Fibroblast of skin of right quadriceps (primary cell): ENCODE measurements at places on chromosomes 1 and 21.

DNA sequence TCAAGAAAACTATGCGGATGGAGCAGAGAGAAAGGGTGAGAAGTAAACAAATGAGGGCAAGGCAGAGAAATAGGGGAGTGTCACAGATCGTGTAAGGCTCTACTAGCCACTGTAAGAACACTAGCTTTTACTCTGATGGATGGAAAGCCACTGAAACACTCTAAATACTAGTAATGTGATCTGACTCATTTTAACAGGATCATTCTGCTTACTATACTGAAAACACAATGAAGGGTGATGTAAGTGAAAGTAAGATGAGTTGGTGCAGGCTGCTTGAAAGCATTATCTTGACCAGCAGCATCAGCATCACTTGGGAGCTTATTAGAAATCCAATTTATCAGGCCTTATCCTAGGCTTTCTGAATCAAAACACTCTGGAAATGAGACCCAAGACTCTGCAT, 32.7 kb downstream of the TUT4 start:
- DNase-seq, result peak; percentile 47

- DNase-seq, result peak; percentile 52
These were observed 17.6 kb downstream of the FCRL4 start for GRCh38 chr1:157580179-157580827.

DNA sequence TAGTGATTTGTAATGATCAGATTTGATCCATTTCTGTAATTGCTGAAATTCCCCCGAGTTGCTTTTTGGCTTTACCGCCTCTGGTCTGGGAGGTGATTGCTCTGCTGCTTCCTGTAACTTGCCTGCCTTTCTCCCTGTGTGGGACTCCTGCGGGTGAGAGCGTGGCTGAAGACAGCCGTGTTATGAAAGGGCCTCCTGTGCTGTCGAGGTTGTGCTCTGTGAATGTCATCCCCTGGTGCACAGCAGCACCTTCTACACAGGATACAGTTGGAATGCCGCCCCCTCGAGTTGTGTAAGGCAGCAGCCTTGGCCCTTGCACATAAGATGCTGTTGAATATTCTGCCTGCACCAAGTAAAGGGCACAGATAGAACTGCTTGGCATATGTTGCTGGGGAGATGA, 5.9 kb downstream of the SOD1 start:
- DNase-seq, result no peak

DNA sequence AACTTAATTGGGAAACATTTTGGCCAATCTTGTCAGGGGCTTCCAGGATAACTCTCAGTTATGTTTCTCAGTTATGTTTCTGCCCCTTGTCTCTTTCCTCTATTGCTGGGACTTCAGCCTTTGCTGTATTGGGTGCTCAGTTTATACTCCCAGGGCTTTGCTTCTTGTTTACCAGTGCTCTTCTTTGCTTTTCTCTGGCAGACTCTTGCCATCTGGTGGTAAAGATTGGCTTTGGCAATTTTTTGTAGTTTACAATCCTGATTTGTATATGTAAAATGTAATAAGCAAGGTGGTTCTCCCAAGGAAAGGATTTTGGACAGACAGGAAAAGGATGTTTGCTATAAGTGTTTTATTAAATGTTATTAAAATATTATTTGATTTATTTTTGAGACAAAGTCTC, 37.9 kb downstream of the FABP3 start:
- peak; percentile 31 for DNase-seq

DNA sequence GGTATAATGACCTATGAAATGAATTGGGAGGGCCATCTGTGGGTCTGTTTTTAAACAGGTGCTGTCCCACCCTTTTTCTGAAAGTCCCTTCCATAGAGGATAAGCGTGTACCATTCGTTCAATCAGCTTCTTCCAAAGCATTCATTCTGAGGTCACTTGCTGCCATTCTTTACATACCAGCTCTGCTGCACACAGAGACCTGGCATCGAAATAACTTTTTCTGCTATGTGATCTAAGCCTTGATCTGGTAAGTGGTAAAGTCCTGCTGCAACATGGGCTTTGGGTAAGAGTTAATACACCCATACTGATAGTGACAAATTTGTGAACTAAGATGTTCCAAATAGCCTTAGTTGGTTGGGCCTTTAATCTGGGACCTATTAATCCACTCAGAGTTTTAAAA, 38.9 kb downstream of the DR1 start:
- no peak for DNase-seq

- no peak for DNase-seq
These were observed 34.7 kb downstream of the UBE2G2 start for GRCh38 chr21:44766818-44767354.

DNA sequence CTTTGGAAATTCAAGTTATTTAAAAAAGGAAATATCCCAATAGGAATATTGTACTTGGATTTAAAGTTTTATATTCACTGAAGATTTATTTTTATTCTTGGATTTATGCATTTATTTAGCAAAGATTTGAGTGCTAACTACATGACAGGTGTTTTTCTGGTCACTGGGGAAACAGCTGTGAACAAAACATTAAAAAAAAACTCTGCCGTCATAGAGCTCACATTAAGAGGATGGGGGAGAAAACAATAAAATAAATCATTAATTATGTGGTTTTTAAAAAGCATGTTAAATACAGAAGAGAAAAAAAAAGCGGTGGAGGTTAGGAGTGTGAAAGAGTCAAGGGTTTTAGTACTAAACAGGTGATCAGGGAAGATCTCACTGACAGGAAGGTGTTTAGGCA, 149.9 kb downstream of the GALNT2 start:
- DNase-seq, result no peak

GRCh38 chr1:64361974-64362373, 108.0 kb upstream of the CACHD1 start:
- no peak for DNase-seq

DNA sequence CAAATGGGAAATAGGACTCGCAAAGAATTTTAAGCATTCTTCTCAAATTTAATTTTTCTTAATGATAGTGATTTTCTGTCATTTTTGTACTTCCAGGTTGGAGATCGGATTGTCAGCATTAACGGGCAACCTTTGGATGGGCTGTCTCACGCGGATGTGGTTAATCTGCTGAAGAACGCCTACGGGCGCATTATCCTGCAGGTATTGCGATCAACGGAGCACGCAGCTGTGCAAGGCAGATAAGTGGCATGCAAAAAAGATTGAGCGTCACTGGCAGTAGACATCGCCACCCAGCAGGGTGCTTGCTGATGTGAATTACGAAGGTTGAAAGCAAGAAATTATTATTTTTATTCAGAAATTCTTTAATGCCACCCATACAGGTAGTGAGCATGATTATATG, 65.9 kb upstream of the L1TD1 start:
- DNase-seq, result no peak

DNA sequence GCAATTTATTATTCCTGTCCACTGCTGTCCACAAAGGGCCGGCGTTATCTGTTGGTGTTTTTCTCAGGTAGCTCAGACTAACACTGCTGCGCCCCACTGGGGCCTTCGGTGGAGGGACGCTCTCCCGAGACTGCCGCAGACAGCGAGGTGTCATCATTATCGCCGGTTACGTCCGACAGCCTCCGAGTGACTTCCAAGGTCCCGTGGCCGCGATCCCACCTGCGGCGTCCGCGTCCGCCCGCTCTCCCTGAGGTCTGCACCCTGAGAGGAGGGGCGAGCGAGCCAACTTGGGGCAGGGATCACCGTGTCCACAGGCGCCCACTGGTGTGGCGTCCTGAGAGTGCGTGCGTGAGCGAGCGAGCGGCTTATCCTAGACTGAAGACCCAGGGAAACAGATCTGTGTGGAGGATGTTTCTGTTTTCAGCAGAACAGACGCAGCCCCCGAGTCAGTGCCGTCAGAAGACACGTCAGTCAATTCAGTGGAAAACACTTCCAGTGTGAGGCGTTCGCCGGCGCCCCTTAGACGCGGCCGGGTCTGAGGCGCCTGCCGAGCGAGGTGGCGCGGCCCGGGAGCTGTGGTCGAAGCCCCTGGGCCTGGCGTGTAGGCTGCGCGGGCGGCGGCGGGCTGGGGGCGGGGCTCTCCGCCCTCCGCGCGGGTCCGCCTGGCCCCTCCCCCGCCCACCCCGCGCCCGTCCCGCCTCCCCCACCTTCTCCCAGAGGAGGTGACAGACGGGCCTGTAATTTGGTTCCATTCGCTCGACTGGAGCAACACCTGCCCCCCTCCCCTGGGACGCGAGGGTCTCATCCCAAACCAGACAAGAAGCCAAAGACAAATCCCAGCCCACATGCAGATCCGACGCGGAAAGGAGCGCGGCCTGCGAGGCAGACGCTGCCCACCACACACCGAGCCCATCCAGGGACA, 12.6 kb downstream of the NHLH2 start:
- peak; percentile 22 for DNase-seq

- DNase-seq, result no peak
These were observed 205.0 kb downstream of the TOMM20 start for GRCh38 chr1:234923626-234924025.

DNA sequence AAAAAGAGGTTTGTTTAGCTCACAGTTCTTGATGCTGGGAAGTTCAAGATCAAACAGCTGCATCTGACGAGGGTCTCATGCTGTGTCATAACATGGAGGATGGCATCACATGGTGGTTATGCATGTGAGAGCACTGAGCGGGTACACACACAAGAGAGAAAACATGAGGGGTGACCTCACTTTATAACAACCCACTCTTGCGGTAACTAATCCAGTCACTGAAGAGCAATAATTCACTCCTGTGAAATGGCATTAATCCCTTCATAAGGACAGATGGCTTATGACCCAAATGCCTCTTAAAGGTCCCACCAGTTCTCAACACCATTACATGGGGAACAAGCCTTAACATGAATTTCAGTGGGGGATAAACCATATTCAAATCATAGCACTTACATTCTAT, 23.2 kb upstream of the CHIT1 start:
- no peak for DNase-seq

DNA sequence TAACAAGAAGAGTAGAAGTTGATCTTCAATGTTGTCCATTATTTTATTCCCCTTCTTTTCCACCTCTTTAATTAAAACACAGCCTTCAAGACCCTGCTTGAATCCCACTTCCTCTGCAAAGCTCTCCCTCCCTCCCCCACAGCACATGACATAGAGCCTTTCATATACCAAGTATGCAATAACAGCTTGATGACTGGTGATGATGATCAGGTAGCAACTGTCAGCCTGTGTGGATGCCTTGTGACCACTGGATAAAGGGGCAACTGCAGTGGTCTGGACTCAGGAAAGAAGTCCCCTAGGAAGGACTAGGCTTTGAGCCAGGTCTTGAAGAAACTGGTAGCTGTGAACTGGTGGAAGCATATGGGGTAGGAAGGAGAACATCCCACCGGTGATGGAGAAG, 53.8 kb upstream of the PRDX6 start:
- no peak for DNase-seq

DNA sequence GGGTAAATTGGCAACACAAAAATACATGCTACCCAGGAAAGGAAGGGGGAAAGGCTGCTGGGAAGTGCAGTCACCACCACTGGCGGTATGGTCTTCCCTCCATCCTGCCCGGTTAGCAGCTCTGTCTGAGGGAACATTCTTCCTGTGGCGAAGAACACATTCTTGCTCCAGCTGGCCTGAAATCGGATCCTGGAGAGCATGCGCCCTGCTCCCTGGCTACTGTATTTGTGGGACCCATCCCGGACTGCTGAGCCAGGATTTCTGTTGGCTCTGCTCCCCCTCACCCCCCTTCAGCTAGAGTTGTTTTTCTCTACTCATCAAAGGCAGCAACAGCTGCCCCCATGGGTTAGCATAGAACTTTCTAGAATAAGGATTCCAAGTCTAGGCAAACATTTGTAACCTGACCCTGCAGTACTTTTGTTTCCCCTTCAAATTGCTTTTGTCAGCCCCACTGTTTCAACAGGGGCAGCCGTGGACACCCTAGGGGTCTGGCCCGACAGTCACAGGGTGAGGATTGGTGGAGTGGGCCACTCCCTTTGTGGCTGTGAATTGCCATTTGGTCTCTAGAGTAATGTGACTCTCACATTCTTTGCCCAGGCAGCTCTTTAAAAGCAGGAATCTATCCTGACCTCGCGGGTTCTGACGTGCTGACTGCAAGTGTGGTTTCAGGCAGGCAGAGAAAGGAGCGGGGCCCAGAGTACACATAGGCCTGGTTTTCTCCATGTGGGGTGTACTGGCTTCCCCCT, 157.7 kb downstream of the TOMM20 start:
- DNase-seq, result peak; percentile 99

- DNase-seq, result peak; percentile 18
These were observed at the start of gene PODN for GRCh38 chr1:53061859-53062707. PODN (plus strand) TSS chr1:53062213; CDS start chr1:53069856, 7,643 bp downstream.
